GM12891 (cell line): ENCODE measurements at places on chromosomes 13 and 19.

DNA sequence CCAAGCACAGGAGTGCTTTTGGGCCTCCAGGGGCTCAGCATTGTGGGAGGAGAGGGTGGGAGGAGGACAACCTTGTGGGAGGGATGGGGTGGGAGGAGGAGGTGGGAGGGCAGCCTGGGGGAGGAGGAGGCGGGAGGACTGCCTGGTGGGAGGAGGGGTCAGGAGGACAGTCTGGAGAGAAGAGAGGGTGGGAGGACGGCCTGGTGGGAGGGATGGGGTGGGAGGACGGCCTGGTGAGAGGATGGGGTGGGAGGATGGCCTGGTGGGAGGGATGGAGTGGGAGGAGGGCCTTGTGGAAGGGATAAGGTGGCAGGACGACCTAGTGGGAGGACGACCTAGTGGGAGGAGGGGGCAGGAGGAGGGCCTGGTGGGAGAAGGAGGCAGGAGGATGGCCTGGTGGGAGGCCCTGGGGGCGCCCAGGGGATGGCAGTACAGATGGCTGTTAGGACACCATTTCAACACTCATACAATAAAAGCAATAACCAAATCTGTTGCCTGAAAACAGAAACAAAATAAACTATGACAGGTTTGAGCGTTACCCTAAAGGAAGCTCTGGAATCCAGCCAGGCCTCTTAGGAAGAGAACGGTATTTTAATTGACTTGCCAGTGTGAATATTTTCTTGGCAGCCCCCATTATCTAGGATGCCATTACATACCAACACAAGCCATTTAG is 63.7 kb downstream of the CRYL1 start:
- DNase-seq = no peak

- DNase-seq = no peak
These were observed 6.4 kb downstream of the IGFL3 start for GRCh38 chr19:46118136-46118535.

DNA sequence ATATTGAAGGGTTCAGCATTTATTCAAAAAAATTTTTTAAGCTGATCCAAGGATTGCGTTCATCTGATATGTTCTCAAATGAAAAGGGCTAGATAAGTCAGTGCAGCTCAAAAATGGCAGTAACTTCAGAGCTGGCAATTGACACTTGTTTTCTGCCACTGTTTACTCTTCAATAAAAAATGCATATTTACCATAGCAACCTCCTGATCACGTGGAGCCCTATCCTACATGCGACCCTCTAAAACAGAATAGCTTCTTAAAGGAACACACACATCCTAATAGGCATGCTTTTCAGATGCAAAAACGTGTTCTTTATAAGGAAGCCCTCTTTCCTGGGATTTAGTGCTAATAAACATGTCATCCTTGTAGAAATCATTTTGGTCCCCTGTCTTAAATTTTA is 150.2 kb downstream of the ZNF536 start:
- no peak for DNase-seq

GRCh38 chr19:7676854-7677253 is at the start of gene MCEMP1:
Gene MCEMP1, plus strand, starts transcription at chr19:7677090. Its CDS starts 31 bp downstream, at chr19:7677121.
- DNase-seq = no peak

DNA sequence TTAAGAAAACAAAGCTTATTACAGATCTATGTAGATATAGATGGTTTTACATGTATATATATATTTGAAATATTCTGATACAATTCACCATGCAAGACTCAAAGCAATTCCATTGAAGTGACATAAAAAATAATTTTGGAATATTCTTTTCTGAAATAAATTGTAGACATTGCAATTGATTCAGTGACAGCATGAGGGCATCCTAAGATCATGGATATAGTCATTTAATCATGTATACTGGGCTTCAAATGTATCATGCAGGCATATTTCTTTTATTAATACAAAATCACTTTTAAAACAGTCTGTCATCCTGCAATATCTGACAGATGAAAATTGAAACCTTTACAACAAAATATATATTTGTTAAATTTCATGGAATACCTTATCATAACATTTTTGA is 286.7 kb upstream of the SLITRK6 start:
- DNase-seq = no peak
